A549 treated with Mapracorat at 1 μM for 4 hours (cell line): ENCODE measurements at places on chromosomes 3 and 15. TPM values are rescaled to one million over a fixed set of nuclear protein-coding genes. Genes with fewer than 3 reads are reported as not detected.

Gene FHIT
- 0.30 to 1.6 TPM (median 0.72 TPM) in 5 replicates for total RNA-seq

Gene HGD
- 15.0 to 22.1 TPM (median 16.0 TPM) in 5 replicates for total RNA-seq

Gene RUBCN
- 8.0 to 10.2 TPM (median 8.6 TPM) in 5 replicates for total RNA-seq

Gene GHRL
- total RNA-seq: not detected in 5 replicates

Gene NLGN1
- total RNA-seq: not detected in 5 replicates

Gene ADCY5
- total RNA-seq: 0.22 to 0.88 TPM (median 0.30 TPM) in 5 replicates
